ENCODE measurements at places on chromosomes 16 and 17.

DNA sequence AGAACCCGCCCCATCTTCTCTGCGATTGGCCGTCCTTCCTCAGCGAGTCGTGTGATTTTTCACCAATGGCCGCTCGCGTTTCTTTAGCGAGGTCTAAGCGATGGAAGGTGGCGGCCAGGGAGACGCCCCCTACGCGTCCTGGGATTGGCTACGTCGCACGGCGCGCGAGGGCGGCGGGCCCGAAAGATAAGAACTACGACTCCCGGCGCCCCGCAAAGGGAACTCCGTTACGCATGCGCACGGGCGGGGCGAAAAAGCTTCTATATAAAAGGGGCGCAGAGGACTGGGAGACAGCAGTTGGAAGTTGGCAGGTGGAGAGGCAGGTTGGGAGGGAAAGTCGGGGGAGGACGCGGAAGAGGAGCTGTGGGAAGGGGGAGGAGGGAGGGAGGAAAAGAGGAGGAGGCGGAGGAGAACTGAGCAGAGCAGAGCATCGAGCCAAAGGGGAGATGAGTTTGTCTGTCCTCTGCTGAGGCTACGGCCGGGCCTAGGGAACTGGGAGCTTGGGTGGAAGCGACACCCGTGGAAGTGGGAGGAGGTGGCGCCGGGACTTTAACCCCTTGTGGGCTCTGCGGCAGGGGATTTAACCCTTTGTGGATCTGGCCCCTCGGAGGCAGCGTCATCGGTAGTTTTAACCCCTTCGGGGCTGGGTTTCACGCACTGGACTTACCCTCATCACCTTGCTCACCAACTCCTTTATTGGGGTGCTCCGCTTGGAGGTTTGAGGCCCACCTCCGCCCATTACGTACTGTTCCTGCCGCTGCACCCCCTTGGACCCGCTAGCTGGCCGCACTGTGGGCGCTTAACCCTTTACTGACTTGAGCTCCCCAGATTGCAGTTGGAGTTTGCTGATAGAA, at the start of gene HEXIM1:
TSS of gene HEXIM1 (plus strand) at position 293 of the 854 bp plus-strand sequence. CDS start 716 bp downstream, outside the sequence.
- peak; percentile 97 for DNase-seq

GRCh38 chr16:89179148-89179484, 7.6 kb downstream of the CDH15 start:
- no peak for DNase-seq

- no peak for DNase-seq
Measured at GRCh38 chr17:38890410-38890746, 20.5 kb downstream of the LASP1 start.

DNA sequence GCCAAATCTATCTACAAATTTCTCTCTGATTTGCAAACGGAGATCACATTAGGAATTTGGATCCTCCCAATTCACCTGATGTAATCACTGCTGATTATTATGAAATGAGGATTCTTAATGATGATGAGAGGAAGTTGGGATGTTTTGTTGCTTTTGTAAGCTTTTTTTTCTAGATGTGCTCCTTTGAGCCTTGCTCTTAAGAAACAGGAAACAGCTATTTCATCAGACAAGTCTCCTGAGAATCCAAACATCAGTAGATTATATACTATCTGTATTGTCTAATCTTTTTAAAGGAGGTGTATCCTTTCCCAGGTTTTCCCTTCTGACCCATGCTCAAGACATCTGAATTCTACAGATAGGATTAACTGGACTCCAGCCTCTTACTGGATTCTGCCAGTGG, 73.3 kb downstream of the KIF2B start:
- no peak for DNase-seq

DNA sequence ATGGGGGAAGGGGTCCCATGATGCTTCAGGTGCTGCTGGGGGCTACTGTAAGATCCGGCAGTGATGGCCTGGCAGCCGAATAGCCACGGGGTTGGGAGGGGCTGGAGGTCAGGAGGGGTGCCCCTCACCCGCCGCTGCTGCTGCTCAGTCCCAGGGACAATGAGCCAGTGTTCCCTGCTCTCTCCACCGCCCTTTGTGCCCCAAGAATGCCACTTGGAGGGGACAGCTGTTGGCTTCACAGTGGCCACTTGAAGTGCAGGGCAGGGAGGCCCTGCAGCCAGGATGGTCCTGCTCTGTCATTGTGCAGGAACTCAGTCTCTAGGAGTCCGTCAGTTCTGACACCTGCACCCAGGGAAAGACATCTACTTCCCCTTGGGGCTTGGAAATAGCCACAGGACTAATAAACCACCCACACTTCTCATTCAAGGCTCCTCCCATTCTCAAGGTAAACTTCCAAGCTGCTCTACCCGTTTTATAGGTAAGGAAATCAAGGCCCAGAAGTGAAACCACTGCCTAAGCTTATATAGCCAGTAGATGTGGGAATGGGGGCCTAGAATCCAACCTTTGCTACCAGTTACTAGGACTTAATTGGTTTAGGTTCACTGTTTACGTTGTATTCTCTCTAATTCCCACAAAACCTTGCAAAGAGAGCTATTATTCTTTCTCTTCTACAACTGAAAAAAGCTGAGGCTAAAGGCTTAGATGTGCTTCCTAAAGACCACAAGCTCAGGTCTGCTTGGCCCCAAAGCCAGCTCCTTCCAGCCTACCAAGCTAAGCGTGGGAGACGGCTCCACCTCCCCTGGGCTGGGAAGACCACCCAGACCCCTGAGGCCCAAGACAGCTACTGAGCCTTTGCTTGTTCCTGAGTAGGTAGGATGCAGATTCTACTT, 6.2 kb upstream of the CPSF4L start:
- DNase-seq, result no peak

- no peak for DNase-seq
Measured at GRCh38 chr17:41199421-41200078, 9.9 kb downstream of the KRTAP9-1 start.

GRCh38 chr16:27969574-27969973, 93.9 kb downstream of the GSG1L start:
- DNase-seq, result no peak

GRCh38 chr17:7315570-7316235, 543 bp upstream of the GPS2 start:
- no peak for DNase-seq

DNA sequence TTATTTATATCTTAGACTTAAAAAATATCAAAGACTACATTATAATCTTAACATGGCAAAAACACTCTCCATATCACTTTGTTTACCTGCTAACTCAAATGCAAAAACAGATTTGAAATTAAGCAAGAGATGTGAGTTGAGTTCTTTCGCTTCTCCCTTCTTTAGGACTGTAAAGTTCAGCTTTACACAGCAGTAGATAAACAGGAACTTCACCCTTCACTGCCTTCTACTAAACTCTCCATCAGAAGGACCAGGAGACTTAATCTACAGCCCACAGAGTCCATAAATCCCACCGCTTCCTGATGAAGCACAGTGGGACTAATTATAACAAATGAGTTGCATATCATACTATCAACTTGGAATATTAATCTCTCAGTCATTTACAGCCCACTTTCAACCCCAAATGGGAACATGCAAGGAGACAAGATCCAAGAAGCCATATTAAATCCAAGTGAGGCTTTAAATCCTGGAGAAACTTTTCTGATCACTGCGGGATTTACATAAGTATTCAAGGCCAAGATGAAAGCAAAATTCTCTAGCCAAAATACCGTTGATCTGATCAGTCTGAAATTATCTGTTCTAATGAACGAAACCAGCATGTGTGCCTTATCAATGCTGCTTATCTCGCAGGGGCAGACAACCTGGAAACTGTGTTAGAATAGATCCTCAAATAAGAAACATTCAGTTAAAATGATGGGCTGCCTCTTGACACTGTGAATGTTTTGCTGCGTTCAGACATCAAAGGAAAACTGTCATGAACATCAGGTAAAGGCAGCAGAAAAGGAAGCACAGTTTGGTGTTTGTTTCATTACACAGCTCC, 1.6 kb downstream of the AMFR start:
- no peak for DNase-seq

- DNase-seq, result no peak
Measured at GRCh38 chr16:84986102-84986501, 25.2 kb downstream of the ZDHHC7 start.

DNA sequence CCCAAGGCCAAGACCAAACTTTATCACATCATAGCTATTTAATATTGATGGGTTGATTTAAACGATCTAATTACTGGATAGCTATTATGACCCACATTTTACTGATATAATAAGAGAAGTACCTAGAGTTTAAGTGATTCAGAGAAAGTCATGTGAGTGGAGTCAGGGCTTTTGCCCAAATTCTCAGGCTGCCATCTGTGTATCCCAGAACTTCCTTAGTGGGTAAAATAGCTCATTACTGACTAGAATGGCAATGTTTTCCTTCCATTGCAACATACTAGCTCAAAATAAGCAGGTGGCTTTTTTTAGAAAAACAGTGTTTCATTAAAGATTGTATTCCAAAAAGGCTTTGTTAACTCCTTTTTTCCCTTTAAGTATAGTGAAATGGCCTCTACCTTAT, 113.9 kb upstream of the MAF start:
- no peak for DNase-seq

DNA sequence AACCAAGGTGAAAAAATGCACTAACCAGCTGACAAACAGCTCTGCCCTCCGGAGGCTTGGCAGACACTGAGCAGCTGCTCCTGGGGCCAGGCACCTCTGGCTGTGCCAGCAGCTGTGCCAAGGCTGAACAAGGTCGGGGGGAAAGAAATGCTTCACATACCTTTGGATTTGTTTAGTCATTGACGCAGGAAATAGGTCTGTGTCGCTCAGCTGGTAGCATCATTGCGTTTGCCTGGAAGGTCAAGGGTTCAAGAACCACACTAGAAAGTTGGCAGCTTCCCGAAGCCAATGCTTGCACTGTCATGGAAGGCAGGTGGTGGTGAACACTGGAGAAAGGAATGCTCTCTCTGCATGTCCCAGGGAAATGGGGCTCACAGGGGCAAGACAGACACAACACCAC, 63.5 kb downstream of the PCTP start:
- no peak for DNase-seq

- DNase-seq, result peak; percentile 89
Measured at GRCh38 chr17:2053380-2054261, 1.3 kb upstream of the HIC1 start.

- DNase-seq, result no peak
Measured at GRCh38 chr17:39965017-39965699, 2.4 kb downstream of the GSDMA start.

DNA sequence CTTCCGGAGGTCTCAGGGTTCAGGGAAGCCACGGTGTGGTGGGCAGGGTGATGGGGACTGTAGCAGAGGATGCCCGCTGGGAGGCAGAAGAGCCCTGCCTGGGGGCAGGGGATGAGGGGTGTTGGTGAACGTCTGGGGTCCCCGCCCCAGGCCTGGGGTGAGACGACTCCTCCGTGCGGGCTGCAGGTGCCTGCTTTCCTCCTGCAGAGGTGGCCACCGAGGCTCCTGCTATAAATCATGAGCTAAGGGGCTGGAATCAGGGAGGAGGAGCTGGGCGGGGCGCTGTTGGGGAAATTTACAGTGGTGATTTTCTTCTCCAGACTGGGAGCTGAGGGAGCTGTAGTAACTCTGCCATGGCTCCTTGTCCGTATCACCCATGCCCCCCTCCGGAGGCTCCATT, 167.0 kb downstream of the MRM1 start:
- no peak for DNase-seq

GRCh38 chr17:73072219-73072962, 20.1 kb downstream of the SLC39A11 start:
- no peak for DNase-seq

DNA sequence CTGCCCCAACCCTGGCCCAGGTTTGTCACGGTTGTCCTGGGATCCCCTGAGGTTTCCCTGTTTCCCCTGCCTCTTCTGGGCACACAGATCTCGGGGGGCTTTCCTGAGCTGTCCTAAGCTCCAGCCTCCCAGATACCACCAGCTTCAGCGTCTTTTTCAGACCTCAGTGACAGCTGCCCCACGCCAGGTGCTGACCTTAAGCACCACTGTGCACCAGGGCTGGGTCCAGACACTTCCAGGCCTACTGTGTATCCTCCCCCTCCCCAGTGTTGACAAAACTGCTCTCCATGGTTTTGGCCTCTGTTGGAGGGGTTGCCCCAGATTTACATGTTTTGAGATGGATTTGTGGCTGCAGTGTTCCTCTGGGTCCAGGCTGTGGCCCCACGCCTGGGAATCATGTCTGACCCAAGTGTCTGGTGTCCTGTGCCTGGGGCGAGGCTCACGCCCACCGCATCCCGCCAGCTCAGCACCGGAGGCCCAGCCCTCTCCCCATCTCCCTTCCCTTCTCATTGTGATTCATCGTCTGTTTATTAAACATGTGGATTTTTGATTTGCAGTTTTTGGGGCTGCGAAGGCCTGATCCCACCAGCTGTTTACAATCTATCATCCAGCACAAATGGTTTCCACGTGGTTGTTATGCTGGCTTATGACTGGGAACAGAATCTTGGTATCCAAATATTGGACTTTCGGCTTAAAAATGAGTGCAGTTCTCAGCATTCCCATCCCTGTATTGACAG, 82.1 kb downstream of the METRNL start:
- DNase-seq, result no peak

- no peak for DNase-seq
Measured at GRCh38 chr17:43550754-43551153, 4.6 kb upstream of the ETV4 start.

- no peak for DNase-seq
Measured at GRCh38 chr17:79979816-79980215, 55.9 kb downstream of the TBC1D16 start.

GRCh38 chr16:82601989-82602640, 24.7 kb upstream of the CDH13 start:
- no peak for DNase-seq

DNA sequence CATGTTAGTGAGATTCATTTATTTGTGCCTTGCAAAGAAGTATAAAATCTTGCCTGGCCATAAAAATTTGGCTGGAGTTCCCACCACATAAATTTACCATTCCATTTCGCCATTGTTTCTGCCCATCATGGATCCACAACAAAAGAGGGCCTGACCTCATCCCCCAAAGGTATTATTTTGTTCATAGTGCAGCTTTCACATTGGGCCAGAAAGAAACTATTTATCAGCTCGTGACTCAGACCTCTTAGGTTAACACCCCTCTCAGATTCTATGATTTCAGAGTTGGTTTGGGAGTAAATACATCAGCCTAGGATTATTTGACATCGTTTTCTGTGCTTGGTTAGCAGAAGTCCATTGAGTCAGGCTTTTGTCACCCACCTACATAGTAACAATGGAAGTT, 108.1 kb downstream of the SHISA6 start:
- DNase-seq, result no peak

- no peak for DNase-seq
Measured at GRCh38 chr17:73343168-73343634, 31.4 kb upstream of the CDC42EP4 start.

- DNase-seq, result no peak
Measured at GRCh38 chr17:79607940-79608623, 2.8 kb downstream of the RBFOX3 start.

Data from activated gamma-delta T cell (primary cell).